ENCODE measurements at places on chromosomes 5 and 9.

DNA sequence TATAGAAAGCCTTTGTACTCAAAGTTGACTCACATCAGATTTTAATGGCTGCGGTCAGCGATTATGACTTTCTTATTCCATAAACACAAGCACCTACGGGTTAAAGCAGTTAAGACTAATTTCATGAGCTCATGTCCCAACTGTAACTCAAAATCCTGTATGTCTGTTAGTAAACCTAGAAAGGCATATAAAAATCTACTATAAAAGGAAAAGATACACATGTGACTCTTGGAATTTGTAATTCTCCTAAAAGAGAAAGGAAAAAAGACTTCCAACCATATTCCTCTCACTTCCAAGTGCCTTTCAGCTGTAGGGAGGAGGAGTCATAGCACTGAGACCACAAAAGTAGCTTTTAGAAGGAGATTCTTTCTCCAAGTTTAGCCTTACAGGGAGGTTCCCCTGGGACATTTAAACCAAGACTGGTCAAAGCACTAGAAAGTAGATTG is 129.1 kb downstream of the EBF1 start:
- DNase-seq, result no peak

- no peak for DNase-seq
Observed at GRCh38 chr5:39189292-39189955, 29.9 kb downstream of the FYB1 start.

DNA sequence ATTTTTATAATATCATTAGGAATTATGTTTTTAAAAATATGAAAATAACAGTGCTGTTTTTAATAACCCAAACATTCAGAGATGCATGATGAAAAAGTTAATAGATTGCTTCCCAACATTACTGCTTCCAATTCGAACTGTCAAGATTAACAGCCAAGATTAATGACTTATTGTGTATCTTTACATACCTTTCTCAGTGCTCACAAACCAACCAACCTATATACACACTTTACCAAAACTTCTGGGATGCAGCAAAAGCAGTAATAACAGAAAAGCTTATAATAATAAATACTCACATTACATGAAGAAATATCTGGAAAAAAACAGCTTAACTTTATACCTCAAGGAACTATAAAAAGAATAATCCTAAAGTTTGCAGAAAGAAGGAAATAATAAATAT is 82.1 kb downstream of the TMEM232 start:
- no peak for DNase-seq

DNA sequence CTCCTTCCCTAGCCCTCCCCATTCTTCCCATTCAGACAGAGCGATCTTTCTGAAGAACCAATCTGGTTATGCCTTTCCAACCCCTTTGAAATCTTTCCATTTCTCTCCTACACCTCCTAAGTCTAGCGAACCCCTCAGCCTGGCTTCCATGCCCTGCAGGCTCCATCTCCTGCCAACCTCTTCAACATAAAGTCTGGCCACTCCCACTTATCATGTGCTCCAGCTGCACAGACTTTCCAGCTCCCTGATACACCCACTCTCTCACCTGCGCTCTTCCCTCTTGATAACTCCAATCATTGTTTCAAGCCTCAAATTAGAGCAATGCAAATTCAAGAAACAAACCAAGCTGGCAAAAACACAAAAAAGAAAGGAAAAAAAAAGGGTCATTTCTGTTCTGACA is 3.8 kb upstream of the ORM1 start:
- no peak for DNase-seq

- DNase-seq, result no peak
Observed at GRCh38 chr9:30504502-30504905, 1879.9 kb upstream of the ACO1 start.

GRCh38 chr5:35476797-35477196 is 140.9 kb upstream of the SPEF2 start:
- DNase-seq, result no peak

DNA sequence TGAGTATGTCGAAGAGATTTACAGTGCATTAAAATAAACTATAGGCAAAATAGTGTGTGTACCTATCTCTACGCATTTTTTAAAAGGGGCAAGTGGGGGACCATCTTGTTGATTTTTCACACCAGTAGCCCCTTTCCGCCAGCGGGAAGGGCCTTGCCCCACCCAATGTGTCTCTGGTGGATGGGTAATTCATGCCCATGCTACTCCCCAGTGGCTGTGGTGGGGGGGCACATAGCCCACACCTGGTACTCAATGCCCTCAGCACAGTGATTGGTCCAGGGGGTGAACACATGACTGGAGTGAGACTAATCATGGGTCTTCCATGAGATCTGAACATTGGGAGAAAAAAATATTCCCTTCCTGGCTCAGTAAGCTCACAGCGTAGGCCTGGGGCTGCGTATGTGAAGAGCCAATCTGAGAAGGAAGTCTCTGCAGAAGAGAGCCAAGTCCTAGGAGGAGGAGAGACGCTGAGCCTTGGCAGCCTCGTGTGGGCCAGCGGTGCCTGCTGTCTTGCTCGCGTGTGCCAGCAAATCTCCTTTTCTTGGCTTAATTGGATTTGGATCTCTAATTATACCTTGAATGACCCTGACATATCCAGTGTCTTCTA is 103.4 kb downstream of the ADAMTS2 start:
- peak; percentile 3 for DNase-seq

DNA sequence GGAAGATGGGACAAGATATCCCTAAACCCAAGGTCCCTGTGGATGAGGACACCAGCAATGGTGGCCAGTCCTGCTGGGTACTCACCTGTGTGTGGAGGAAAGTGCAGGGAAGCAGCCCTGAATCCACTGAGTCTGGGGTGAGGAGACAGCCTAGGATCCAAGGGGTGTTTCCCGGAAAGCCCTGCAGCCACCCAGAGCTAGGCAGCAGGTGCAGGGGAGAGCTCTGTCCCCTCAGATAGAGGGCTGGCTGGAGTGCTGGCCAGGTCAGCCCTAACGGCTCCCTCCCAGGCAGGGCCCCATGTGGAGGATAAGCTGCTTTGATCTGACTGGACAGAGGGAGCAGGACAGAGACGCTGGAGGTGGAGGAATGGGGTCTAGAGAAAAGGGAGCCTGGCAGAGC is 344.7 kb upstream of the IRX4 start:
- no peak for DNase-seq

- no peak for DNase-seq
Observed at GRCh38 chr5:135137146-135137915, 103.3 kb upstream of the PITX1 start.

GRCh38 chr9:135887021-135887507 is 20.3 kb downstream of the CAMSAP1 start:
- DNase-seq, result no peak

- DNase-seq, result no peak
Observed at GRCh38 chr9:115594557-115594956, 476.6 kb upstream of the TNC start.

DNA sequence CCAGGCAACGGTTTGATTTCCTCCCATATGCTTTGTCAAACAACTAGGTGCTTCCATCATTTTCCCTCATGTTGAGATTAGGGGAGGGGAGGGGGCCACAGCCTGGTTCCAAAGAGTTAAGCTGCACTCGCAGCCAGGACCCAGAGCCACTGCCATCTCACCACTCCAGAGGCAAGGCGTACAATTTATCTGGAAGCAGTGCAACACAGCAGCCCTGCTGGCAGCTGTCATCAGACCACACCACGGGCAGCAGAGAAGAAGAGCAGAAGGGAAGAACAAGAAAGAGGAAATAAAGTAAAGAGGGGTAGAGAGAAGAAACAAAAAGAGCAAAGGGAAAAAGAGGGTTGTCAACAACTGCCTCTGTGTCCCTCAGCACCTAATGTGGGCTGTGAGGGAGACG is 38.9 kb downstream of the MED27 start:
- no peak for DNase-seq

DNA sequence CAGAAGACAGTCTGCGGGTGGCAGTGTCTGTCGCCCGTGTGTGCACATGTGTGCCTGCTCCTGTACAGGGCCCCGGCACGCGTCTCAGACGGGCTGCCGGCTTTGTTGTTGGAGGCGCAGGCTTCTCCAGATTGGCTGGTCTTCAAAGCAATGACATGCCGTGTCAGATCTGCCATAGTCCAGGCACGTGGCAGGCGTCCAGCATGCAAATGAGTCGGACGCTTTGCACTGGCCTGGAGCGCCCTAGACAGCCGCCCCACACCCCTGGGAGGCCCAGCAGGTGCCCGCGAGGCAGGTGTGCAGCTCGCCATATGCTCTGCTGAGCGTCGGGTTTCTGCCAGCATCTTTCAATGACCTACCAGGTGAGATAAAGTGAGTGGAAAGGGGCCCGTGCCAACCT is 71.5 kb downstream of the GADD45G start:
- no peak for DNase-seq

DNA sequence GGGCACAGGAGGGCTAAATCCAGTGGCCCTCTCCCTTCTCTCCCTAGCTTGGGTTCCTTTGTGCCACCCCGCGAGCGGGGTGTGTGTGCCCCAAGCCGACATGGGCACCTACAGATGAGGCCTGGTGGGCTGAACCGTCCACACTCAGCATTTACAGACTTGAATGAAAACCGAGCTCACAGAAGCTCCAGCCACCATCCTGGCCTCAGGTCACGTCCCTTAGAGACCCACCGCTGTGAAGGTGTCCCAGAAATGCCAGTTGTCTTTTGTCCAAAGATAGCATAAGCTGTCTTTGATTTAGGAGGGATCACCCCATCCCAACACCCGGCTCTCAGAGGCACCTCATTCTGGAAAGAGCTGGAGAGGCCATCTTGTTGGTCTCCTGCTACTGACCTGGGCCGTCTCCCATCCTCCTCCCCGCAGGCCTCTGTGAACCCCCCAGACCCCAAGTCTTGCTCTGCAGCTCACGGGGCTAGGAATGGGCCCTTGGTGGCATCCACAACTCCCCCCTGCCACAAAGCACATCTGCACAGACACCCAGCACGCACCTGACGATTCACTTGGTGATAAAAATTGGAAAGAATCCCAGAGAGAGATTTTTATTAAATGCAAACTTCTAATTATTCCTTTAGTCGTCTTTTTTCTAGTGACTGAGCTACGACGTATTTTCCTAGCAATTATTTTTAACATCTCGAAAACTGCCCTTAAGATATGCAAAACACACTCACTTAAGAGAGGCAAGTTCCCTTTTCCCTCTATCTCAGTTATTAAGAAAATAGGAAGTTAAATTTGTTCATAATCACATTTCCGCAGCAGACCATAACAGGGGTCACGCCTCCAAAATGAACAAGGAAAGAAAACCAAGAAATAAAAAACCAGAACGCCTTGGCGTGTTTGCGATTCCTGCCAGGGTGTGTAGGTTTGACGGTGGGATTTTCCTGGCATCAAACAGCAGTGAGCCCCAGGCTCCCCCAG is 80.5 kb upstream of the LMX1B start:
- DNase-seq, result no peak

GRCh38 chr5:988322-988721 is 20.3 kb upstream of the NKD2 start:
- no peak for DNase-seq

All from activated naive CD4-positive, alpha-beta T cell treated with anti-CD3 and anti-CD28 coated beads, Interleukin-2, amount 10 ng/mL, durations not matched to agents 7 days and 5 days (primary cell).